AG20443 (cell line): ENCODE measurements at places on chromosomes 16 and 17.

DNA sequence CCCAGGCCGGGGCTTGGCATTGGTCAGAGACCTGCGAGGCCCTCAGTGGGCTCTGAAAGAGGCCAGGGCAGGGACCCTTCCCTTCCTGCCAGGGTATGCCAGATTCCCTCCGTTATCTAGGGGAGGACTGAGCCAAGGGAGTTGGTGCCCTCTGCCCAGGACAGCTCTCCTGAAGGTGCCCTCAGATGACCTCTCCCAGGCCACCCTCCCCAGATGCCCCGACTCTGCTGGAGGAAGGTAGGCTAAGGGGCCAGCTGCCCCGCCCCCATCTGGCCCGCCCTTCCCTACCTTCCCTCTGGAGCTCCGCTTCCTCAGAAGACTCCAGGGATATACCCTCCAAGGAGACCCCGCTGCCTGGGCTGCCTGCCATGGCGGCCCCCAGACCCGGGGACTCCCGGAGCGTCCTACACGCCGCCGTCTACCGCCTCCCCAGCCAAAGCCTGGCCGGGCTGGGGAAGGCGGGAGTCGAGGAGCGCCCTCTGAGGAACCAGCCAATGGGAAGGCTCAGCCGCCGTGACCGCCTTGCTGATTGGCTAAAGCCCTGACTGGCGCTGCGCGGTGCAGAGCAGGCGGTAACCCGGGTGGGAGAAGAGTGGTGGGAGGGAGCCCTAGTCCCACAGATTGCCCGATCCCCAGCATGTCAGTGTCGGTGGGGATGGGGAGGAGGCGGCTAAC lies 7.0 kb downstream of the MPP2 start:
- DNase-seq, result peak; percentile 98

- no peak for DNase-seq
Observed at GRCh38 chr16:30528799-30529457, 2.6 kb upstream of the ZNF768 start.

GRCh38 chr16:11824362-11824761 lies 27.0 kb downstream of the RSL1D1 start:
- DNase-seq, result peak; percentile 54

DNA sequence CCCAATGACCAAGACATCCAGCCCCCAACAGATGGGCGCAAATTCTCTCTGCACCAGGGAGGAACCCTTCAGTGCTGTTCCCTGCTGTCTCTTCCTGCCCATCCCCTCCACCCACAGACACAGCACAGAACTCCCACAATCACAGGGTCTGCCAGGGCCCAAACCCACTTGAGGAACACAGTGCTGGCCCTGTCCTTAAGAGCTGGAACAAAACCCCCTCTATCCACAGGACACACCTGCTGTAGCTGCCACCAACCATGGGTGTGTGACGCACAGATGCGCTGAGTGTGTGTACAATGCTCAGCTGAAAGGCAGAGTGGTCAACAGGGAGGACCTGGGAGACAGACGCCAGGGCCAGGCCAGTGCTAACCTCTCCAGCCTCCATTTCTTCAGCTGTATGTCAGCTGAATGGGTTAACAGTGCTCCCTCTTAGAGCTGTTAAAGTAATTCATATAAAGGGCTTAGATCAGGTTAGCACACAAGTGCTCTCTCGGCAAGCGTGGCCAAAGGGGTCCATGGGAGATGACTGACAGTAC lies 62.1 kb downstream of the AMFR start:
- no peak for DNase-seq

DNA sequence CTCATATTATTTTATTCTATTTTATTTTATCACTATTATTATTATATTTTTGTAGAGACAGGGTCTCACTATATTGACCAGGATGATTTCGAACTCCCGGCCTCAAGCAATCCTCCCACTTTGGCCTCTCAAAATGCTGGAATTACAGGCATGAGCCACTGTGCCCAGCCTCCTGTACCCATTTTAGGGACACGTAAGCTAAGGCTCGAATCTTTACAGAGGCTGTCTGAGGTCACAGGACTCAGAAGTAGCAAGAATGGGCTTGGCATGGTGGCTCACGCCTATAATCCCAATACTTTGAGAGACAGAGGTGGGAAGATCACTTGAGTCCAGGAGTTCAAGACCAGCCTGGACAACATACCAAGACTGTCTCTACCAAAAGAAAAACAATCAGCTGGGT lies 12.7 kb upstream of the ABAT start:
- DNase-seq, result no peak

DNA sequence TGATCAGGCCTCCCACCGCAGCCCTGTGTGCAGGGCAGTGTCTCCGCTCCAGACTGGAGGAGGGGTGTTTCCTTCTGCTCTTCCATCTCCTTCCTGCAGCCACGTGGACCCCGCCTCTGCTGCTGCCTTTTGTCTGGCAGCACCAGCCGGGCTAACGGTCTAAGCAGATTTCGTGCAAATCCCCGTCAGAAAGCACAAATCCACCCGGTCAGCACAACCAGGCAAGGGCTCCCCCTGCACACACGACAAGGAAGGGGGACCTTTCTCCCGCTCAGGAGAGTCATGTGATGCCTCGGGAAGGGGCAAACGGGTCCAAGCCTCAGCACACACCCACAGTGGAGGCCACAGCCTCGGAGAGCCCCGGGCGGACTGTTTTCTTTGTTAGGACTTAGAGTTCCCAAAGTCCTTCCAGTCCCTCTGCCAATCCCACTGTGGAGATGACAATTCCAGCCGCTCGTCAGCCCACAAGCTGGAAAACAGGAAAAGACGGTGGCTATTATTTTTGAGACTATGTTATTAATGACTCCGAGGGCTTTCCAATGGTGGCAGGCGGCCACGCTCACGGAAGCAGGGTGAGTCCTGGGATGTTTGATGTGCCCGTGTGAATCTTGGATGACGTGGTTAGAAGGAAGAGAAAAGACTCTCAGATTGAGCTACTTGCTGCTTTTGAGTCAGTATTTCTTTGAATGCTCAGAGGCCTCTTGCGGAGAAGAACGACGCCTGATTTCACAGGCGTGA lies 22.5 kb upstream of the MEAK7 start:
- peak; percentile 71 for DNase-seq

- DNase-seq, result no peak
Observed at GRCh38 chr17:33261820-33262219, 31.3 kb downstream of the ASIC2 start.

GRCh38 chr16:11670171-11671131 lies 2.2 kb downstream of the SNN start:
- DNase-seq, result no peak
